ENCODE measurements at places on chromosomes 11 and 22.

- no peak for DNase-seq
These were observed 328.0 kb downstream of the MN1 start for GRCh38 chr22:27473533-27473932.

GRCh38 chr22:26718905-26719304 is 61.5 kb downstream of the MIAT start:
- DNase-seq: no peak

- no peak for DNase-seq
These were observed 482.9 kb downstream of the OPCML start for GRCh38 chr11:133049244-133050019.

- no peak for DNase-seq
These were observed 50.6 kb downstream of the C11orf58 start for GRCh38 chr11:16789063-16789420.

DNA sequence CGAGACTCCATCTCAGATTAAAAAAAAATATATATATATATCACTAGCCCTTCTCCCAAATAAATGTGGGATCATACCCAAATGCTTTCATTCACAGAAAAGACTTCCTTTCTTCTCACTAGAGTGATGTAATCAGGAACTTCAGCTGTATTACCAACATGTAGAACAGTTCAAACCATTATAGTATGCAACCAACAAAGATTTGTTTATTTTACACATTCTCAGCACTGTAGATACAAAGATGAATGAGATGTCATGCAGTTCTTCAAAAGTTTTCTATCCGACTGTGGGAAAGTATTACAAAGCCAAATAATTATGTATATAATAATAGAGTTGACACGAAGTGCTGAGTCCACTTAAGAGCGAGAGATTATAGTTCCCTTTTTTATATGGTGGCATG is 22.2 kb upstream of the ZNF143 start:
- DNase-seq: no peak

GRCh38 chr22:19822301-19823117 is 32.2 kb downstream of the GNB1L start:
- no peak for DNase-seq

DNA sequence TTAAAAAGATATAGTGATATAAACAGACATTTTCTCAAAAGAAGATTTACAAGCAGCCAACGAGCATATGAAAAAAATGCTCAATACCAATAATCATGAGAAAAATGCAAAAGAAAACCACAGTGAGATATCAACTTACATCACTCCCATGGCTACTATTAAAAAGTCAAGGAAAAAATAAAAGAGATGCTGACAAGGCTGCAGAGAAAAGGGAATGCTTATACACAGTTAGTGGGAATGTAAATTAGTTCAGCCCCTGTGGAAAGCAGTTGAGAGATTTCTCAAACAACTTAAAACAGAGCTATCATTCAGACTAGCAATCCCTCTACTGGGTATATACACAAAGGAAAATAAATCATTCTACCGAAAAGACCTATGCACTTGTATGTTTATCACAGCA is 97.1 kb upstream of the CARD18 start:
- DNase-seq: no peak

- peak; percentile 84 for DNase-seq
These were observed 46.6 kb downstream of the CWC15 start for GRCh38 chr11:94926698-94927237.

All from Right ventricle myocardium inferior (tissue), 1 donor.